Activated B cell treated with CpG ODN at 0.5 μM for 24 hours (primary cell): ENCODE measurements at places on chromosomes 13 and 19.
A peak's percentile ranks its signal among the peaks of the same experiment; 100 is the strongest.

- DNase-seq, result no peak
Measured at GRCh38 chr19:28018499-28018898, 1194.5 kb downstream of the UQCRFS1 start.

DNA sequence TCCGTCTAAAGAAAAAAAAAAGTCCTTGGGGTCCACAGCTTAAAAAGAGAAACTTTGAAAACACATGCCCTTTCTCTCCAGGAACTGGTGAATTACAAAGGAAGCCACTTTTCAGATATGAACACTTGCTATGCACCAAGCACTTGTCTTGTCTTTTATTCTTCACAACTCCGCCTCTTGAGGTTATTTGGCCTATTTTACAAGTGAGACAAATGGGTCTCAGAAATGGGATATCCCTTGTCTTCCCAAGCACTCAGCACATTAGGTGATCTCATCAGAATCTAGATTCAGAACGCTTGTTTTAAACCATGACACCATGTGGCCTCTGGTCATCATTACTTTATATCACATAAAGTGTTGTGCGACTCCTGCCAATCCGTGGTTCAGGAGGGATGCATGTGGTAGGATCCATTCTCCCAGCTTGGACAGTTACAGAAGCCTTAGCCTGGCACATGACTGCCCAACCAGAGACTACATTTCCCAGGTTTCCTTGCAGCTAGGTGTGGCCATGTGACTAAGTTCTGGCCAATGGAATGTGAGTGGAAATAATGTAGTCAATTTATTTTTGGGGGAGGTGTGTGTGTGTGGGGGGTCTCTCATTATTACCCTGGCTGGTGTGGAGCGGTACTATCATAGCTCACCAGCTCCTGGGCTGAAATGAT, 13.9 kb downstream of the TSKS start:
- DNase-seq, result no peak

- DNase-seq, result no peak
Measured at GRCh38 chr19:38488776-38489481, 55.4 kb downstream of the RYR1 start.

GRCh38 chr19:35444735-35445134, 3.3 kb upstream of the FFAR2 start:
- no peak for DNase-seq

DNA sequence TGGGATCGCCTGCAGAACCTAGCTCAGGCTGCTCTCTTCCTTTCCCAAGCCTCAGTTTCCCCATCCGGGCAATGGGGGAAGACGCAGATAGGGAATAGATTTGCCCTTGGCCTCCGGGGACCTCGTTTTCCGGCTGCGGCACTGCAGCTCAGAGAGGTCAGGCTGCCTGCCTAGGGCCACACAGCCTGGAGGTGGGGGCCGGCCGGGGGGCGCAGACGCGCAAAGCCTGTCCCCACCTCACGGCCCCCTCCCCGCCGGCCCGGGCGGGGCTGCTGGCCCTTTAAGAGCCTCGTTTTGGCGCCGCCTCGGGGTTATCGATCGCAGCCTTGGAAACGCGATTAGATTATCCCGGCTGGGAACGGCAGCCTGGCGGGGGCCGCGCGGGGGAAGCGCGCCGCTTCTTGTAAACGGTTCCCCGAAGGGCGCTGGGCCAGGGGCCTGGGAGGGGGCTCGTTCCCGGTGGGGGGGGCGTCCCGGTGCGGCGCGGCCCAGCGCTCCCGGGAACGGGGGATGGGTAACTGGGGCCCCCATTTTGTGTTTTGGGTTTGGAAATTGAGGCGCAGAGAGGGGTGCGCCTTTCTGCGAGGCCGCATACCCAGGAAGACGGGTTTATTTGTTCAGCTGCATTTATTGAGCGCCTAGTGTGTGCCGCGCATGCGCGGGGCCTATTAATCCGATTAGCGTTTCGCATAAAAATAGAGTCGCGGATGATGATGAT, 23.4 kb upstream of the TCF3 start:
- no peak for DNase-seq

GRCh38 chr13:91668866-91669495, 270.6 kb downstream of the GPC5 start:
- no peak for DNase-seq

DNA sequence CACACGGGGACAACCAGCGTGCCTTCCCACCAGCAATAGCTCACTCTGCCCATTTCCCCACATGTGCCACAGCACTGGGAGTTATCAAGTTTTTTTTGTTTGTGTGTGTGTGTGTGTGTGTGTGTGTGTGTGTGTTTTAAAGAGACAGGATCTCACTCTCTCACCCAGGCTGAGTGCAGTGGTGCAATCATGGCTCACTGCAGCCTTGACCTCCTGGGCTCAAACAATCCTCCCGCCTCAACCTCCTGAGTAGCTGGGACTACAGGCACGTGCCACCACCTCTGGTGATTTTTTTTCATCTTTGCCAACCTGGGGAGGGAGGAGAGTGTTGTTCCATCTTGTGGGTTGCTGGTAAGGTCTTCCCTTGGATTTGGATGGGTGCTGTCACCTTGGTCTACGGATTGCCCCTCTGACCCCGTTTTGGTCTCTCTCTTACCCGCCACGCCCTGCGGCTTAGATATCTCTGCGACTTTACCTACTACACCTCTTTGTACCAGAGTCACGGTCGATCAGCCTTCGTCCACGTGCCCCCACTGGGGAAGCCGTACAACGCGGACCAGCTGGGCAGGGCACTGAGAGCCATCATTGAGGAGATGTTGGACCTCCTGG, 22.6 kb downstream of the PGPEP1 start:
- DNase-seq, result no peak

DNA sequence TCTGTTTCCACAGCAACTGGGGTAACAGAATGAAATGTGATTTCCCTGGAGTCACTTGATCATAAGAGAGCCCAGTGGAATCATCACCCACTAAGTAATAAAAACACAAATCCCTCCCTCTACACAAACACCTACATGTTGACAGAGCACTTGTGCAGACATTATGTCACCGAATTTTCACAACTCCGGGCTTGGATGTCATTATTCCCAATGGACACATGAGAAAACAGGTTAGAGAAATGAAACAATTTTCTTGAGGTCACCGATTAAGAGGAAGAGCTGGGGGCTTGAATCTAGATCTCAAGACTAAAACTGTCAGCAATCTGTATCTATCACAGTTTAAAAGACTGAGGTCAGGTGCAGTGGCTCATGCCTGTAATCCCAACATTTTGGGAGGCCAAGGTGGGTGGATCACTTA, 3.1 kb downstream of the XRCC1 start:
- DNase-seq, result no peak

- DNase-seq, result no peak
Measured at GRCh38 chr19:54431255-54431838, 16.1 kb downstream of the TTYH1 start.

GRCh38 chr19:7663706-7664105, 5.1 kb upstream of the RETN start:
- DNase-seq, result no peak

GRCh38 chr19:3097442-3097871, 3.3 kb downstream of the GNA11 start:
- DNase-seq, result no peak

- DNase-seq, result no peak
Measured at GRCh38 chr13:94709001-94709834, 3.1 kb downstream of the SOX21 start.

- DNase-seq, result no peak
Measured at GRCh38 chr13:37648609-37649008, 50.0 kb upstream of the POSTN start.

DNA sequence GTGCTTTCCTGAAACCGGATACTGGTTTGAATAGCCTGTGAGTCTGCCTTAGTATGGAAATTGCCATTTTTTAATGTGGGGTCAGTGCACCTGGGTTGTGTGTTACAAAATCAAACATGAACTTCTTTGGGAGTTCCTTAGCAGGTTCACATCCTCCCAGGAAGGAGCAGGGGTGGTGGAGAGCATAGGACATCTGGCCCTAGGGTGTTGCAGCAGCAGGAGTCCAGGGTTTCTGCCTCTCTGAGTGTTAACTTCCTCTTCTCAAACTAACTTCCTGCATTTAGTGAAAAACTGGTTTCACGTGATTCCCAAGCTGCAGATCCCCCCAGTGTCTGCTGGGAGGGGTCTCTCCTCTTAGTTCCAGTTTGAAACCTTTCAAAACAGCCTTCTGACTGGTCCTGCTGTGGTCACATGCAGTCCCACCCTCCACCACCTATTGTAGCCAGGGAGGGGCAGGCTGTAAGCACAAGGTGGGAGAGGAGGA, 7.2 kb downstream of the RNASEH2B start:
- DNase-seq, result peak; percentile 19

- DNase-seq, result no peak
Measured at GRCh38 chr13:41443969-41444368, 13.4 kb upstream of the RGCC start.

DNA sequence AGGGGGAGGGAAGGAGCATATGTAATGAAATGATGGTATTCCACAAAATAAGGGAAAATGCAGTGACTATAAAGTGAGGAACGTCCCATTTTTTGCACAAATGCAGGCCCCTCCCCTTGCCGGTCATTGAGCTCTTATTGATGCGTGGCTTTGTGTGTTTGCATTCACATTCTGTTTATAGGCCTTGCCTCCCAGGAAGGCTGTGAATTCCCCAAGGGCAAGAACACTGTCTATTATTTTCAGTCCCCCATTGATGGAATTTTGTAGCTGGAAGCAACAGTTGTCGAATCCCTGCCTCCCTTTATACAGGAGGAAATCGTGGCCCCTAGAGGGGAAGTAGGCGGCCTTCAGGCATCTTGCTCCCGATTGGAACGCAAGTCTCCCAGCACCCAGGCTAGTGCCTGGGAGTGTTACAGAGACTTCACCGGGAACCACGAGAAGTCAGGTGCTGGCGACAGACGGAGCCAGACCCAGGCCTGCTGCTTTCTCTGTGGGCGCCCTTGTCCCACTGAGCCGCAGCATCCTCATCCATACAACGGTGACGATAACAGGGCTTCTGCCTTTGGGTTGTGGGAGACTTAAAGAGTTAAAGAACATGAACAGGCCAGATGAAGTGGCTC, 6.9 kb downstream of the SBSN start:
- DNase-seq, result no peak

DNA sequence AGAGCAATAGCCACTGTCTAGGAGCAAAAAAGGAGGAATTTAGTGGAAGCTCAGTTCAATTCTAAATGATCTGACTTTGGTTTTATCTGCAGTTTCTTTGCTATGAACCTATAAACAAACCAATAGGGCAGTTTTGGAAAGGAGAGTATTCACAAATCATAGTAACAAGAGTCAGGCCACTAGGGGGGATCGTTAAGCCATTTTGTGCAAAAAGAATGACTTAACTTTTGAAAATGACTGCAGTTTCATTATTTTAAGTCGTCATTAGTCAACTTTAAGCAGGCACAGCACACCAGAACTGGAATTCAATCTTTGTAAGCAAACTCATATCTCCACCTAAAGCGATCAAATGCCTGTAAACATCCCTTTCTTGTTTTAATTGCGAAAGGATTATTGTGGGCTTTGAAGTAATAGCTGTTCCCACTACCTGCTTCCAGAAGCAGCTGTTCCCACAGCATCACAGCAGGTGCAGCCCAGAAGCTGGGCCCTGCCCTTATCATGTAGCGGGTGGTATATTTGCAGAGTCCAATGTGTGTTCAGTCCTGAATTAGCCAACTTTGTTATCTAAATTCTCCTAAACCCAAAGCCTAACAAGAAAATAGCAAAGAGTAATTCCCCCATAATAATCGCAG, 51.5 kb downstream of the SOX21 start:
- DNase-seq, result no peak

GRCh38 chr19:9838324-9838723, 3.2 kb downstream of the PIN1 start:
- no peak for DNase-seq

DNA sequence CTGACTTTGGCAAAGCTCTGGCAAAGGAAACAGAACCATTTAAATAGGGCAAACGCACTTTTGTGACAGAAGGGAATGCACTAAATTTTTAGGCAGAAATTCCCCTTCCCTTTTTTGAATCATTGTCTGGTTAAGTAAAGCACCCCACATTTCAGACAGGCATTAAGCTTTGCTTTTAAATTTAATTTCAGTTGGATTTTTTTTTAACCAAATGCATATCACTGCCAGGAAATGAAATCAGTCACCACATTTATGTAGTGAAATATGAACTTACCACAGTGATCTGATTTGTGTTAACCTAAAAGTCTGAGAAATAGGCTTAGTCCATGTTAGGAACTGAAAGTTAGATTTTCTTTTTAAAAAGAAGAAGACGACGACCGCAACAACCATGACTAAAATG, 10.8 kb downstream of the GPR183 start:
- DNase-seq, result no peak

DNA sequence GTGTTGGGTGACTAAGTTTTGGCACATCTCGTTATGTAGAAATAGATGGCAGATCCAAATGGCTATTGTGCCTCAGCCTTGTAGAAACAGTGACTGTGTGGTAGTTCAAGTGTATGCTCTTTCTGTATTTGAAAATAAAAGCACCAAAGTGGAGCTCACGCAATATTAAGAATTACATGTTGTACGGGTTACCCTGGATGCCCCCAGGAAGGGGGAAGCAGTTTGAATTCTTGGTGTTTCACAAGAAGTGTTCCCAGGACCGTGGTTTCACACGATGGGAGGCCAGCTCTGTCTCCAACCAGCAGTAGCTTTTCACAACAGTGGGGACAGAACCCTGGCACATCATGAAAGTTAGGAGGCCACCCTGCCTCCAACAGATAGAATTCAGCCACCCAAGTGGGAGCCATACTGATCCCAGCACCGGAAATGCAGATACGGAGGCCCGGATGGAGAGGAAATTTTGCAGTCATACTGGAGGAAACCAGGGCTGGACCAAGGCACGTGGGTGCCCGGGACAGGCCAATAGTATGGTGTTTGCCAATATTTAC, 8.9 kb downstream of the FLT1 start:
- no peak for DNase-seq

GRCh38 chr13:54845351-54845965, 1816.8 kb downstream of the OLFM4 start:
- no peak for DNase-seq

GRCh38 chr13:63044589-63045313, 1629.1 kb upstream of the PCDH20 start:
- no peak for DNase-seq

- no peak for DNase-seq
Measured at GRCh38 chr13:67308004-67308772, 78.1 kb upstream of the PCDH9 start.

- no peak for DNase-seq
Measured at GRCh38 chr13:106100171-106100919, 435.1 kb downstream of the EFNB2 start.

DNA sequence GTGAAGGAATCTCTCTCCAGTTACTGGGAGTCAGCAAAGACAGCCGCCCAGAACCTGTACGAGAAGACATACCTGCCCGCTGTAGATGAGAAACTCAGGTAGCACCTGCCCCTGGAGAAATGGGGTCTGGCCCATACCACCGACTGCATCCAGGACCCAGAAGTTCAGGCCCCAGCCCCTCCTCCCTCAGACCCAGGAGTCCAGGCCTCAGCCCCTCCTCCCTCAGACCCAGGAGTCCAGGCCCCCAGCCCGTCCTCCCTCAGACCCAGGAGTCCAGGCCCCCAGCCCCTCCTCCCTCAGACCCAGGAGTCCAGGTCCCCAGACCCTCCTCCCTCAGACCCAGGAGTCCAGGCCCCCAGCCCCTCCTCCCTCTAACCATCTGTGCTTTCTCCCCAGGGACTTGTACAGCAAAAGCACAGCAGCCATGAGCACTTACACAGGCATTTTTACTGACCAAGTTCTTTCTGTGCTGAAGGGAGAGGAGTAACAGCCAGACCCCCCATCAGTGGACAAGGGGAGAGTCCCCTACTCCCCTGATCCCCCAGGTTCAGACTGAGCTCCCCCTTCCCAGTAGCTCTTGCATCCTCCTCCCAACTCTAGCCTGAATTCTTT, 3.0 kb downstream of the APOC2 start:
- no peak for DNase-seq

- DNase-seq, result peak; percentile 35
Measured at GRCh38 chr19:41753936-41754529, 1.3 kb upstream of the CEACAM6 start.
